ENCODE measurements at places on chromosomes 3 and 15. TPM values are rescaled to one million over a fixed set of nuclear protein-coding genes. Genes with fewer than 3 reads are reported as not detected.

AMT gene
- 2.0 TPM for total RNA-seq

CEMIP gene
- not detected for total RNA-seq

SHC4 gene
- not detected for total RNA-seq

HIGD2B gene
- total RNA-seq: not detected

ADAMTS17 gene
- total RNA-seq: 5.3 TPM

MKRN3 gene
- total RNA-seq: 0.51 TPM

GASK1A gene
- 5.7 TPM for total RNA-seq

SLC24A5 gene
- not detected for total RNA-seq

TRIM59 gene
- 2.1 TPM for total RNA-seq

KBTBD8 gene
- 2.7 TPM for total RNA-seq

IL20RB gene
- 2.9 TPM for total RNA-seq

ZNF660 gene
- 3.5 TPM for total RNA-seq

SPATA12 gene
- 0.51 TPM for total RNA-seq

RNF168 gene
- total RNA-seq: 28.6 TPM

NOP10 gene
- total RNA-seq: 116 TPM

CCDC13 gene
- not detected for total RNA-seq

PLSCR2 gene
- total RNA-seq: not detected

SI gene
- not detected for total RNA-seq

ALDH1A3 gene
- 28.0 TPM for total RNA-seq

SNX22 gene
- 0.75 TPM for total RNA-seq

PIERCE2 gene
- 2.0 TPM for total RNA-seq

GJD2 gene
- total RNA-seq: not detected

MAP6D1 gene
- total RNA-seq: 0.38 TPM

PPP1R14D gene
- total RNA-seq: not detected

PARP14 gene
- 65.2 TPM for total RNA-seq

NR2E3 gene
- total RNA-seq: not detected

RETNLB gene
- total RNA-seq: not detected

ZBED2 gene
- total RNA-seq: not detected

ERICH6 gene
- total RNA-seq: not detected

ALG1L2 gene
- not detected for total RNA-seq
